CD4-positive, alpha-beta T cell treated with Interleukin-21 for 1 hour (primary cell): ENCODE measurements at places on chromosomes 1 and 21.
A peak's percentile ranks its signal among the peaks of the same experiment; 100 is the strongest.

- DNase-seq: no peak
These were observed 80.4 kb downstream of the NPHP4 start for GRCh38 chr1:5911871-5912271.

GRCh38 chr1:81484284-81484683 is 316.4 kb upstream of the ADGRL2 start:
- no peak for DNase-seq

- peak; percentile 3 for DNase-seq
These were observed at the start of gene LPAR3 for GRCh38 chr1:84892705-84893618. TSS of gene LPAR3 (minus strand) at chr1:84893206. CDS start at chr1:84866120, 27,086 bp downstream.

DNA sequence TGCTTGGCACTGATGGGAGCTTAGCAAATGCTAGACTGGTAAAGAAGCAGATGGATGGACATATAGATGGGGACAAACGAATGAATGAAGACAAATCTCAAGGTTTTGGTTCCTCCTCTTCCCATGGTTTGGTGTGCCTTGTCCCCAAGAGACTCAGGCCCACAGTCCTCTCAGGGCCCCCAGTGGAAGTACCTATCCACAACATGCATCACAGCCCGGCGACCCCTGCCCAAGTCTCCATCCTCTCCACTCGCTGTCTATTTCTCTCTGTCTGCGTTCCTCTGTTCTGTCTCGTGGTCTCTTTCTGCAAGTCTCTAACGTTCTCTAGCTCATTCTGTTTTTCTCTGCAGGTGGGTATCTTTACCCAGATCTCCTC is 85.8 kb downstream of the GLIS1 start:
- DNase-seq: no peak

- DNase-seq: no peak
These were observed 40.8 kb upstream of the EFHD2 start for GRCh38 chr1:15368888-15369287.

DNA sequence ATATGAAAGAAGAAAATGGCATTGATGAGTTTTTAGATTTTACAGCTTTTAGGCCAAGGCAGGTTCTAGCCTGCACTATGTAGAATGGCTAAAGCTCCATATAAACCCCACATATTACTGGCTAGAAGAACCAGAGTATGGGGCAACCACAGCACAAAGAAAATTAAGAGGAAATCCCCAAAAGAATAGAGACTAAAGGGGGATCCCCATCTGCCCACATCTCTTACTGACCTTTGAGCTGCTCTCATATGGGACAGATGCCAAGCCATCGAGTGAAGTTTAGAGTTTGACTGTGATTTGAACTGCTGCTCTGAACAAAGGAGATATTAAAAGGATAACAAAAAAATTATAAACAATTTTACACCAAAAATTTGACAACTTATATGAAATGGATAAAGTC is 102.2 kb upstream of the HAO2 start:
- DNase-seq: no peak

GRCh38 chr1:24483441-24483840 is 19.2 kb upstream of the RCAN3 start:
- DNase-seq: no peak

DNA sequence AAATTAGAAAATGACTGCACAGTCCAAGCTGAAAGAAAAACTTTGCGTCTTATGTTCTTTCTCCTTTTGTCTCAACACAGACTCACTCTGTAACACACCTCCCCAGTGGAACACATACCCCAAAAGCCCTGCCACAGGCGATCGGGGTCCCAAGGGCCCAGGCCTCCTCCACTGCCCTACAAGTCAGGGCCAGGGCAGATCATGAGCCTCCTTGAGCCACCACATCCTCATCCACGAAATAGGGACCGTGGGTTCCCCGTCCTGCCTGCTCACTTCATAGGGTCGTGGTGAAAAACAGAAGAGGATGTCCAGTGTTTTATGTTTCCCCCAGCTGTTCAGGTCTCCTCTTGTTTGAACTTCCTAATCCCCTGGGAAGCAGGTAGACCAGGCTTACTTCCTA is 116.7 kb downstream of the KCNN3 start:
- no peak for DNase-seq
